Ovary (tissue), 10 donors: ENCODE measurements at places on chromosomes 7 and 10. TPM values are rescaled to one million over a fixed set of nuclear protein-coding genes. Genes with fewer than 3 reads are reported as not detected.

Gene ZNF25
- 14.3 TPM for polyA plus RNA-seq

Gene ZEB1
- polyA plus RNA-seq: 11.0 TPM

Gene PIP
- not detected for polyA plus RNA-seq

Gene RARRES2
- polyA plus RNA-seq: 761 TPM
